ENCODE measurements at places on chromosomes 3 and 15.

GRCh38 chr3:39907981-39908380 is 98.6 kb downstream of the MYRIP start:
- DNase-seq = no peak

GRCh38 chr15:27865323-27865922 is 233.7 kb downstream of the OCA2 start:
- no peak for DNase-seq

DNA sequence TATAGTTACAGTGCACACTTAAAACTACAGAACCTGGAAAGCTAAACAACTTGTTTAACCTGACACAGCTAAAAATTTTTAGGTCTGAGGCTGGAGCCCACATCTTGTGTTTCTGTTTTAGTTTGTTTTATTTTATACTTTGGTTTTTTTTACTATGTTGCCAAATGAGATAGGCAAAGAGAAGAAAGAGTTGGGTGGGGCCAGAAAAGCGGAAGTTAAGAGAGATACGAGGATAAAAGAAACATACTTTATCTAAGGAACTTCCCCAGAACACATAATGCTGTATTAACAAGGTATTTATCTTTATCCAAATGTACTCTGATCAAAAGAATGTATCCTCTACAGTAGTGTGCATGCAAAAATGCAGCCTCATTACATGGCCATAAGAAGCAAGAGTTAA is 1145.7 kb downstream of the EPHA3 start:
- DNase-seq = no peak

- DNase-seq = no peak
Measured at GRCh38 chr3:196440041-196440537, 7.9 kb upstream of the UBXN7 start.

- no peak for DNase-seq
Measured at GRCh38 chr15:70099967-70100473, 2.3 kb upstream of the TLE3 start.

DNA sequence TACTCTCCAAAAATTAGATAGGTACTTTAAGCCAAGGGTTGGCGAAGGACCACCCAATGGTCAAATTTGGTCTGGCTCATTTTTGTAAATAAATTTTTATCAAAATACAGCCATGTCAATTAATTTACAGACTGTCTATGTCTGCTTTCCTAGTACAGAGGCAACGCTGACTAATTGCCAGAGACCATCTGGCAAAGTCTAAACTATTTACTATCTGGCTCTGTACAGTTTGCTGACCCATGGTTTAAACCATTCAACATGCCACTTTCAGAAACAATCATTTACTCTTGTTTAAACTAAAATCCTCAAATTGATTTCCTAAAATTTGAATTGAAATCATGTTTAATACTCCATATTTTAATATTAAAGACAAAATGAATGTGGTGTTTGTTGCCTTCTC is 25.9 kb downstream of the CBLB start:
- no peak for DNase-seq
